Left renal cortex interstitium (tissue), 4 donors: ENCODE measurements at places on chromosomes 13 and 19.
A peak's percentile ranks its signal among the peaks of the same experiment; 100 is the strongest.

DNA sequence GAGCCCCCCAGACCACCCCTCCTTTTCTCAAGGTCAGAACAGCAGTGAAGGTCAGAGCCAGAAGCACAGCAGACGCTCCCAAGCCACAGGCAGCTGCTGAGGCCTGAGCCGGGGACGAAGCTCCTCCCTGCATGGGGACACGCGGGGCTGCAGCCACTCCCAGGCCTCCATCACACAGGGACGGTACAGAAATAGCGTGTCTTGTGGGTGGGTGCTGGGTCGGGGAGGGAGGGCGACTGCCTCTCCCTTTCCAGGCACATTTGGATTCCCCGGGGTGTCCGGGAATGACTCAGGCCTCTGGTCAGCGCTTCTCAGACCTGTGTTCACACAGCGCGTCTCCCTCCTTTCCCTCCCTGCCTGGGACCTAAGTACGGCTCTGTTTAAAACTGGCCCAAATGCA lies 33.2 kb downstream of the RASA3 start:
- no peak for DNase-seq

- DNase-seq: peak; percentile 71
These were observed 3.8 kb downstream of the PPP1R12C start for GRCh38 chr19:55113570-55114039.

GRCh38 chr19:56176881-56177280 lies 1.1 kb downstream of the GALP start:
- DNase-seq: no peak

DNA sequence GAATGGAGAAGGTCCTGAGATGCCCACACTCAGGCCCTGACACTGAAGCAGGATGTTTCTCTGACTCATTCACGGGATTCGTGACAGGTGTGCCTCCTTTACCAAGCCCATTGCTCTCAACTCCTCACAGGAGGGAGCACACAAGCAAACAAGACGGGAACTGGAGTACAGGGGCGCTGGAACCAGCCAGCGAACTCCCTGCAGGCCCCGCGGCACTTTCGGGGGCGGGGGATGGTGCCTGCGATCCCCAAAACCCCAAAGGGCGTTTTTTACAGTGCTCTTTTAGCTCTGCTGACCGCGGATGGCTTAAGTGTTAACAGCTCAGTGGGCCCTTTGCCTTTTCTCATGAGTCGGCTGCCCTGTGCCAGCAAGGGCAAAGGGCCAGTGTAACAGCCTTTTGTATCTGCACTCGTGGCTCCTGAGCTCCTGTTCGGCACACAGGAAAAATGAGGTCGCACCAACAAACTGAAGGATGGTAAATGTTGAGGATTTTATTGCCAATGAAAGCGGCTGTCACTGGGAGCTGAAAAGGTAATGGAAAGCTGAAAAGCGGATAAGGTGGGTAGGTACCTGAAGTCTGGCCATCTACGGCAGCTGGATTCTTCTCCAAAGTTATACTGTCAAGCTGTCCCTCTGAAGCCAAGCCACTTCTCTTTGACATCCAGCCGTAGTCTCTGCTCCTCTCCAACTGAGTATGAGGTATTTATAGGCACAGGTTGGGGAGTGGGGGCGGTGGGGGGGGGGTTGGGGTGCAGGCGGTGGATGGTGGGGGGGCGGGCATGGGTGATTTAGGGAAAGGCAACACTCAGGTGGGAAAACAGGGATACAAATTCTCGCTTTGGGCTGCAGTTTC lies 65.0 kb upstream of the TRPC4 start:
- no peak for DNase-seq

DNA sequence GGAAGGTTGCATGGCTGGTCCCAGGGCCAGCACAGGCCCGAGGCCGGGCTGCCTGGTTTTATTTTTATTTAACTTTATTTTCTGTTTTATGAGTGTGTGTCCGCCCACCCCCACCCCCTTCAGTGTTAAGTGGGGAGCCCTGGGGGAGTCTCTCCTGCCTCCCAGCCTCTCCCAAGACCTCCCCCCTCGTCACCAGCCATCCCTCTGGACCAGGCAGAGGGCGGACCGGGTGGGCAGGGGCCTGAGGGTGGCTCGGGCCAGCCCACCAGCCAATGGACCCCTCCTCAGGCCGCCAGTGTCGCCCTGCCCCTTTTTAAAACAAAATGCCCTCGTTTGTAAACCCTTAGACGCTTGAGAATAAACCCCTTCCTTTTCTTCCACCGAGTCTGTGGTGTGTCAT lies 531 bp upstream of the TGFBR3L start:
- no peak for DNase-seq

- DNase-seq: peak; percentile 19
These were observed 8.5 kb upstream of the CEACAM7 start for GRCh38 chr19:41696402-41697197.

GRCh38 chr13:105783261-105783660 lies 752.2 kb downstream of the EFNB2 start:
- no peak for DNase-seq

GRCh38 chr19:11088506-11089253 lies 583 bp upstream of the LDLR start:
- no peak for DNase-seq

- DNase-seq: no peak
These were observed 43.8 kb downstream of the CARS2 start for GRCh38 chr13:110662091-110662490.

DNA sequence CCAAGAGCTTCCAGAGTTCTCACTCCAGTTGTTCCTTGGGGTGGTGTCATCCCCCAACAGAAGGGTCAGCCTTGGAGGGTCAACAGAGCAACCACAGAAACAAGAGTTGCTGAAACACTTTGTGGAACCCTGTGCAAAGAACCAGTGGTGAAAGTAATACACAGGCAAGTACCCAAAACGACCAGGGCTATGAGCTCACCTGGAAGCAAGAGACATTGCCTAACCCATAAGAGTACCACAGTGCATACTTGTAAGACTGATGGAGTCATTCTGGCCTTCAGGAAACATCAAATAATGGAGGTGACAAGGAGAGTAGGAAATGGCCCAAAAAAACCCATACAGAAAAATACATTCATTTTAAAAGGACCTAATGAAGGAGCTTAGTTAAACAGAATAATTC lies 184.3 kb upstream of the TSC22D1 start:
- no peak for DNase-seq
